ENCODE measurements at places on chromosomes 2 and 18.

DNA sequence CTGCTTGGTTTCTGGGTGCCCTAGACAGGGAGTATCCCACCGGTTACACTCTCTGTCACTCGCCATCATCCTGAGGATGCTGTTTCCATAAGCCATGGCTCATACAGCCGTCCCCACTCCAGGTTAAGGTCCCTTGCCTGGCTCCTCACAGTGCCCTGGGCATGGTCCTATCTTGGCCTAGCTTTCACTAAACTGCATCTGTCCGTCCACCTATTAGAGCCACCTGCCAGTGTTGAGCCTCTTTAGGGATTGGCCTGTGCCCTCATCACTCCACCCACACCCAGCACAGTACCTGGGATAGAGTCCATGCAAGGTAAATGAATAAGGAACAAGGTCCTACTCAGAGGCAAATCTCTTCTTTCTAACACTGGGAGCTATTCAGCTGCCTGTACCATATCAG, 320.1 kb downstream of the GBX2 start:
- no peak for DNase-seq

DNA sequence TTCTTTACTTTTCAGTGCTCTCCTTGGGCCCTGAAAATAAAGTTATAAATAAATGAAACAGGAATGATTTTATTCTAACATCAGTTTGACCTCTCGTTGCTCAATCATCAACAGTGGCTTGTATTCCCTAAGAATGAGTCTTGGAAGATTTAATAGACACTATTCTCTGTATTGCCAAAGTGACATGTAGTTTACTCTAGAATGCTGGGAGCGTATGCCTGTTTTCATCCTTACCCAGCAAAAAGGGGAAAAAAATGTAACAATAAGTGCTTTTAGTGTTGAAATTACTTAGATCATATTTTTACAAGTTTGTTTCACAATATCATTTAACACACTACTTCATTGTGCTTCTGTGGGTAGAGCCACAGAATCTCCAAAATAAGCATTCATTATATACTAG, 240.6 kb upstream of the CWC22 start:
- DNase-seq = no peak

- no peak for DNase-seq
Observed at GRCh38 chr2:208686665-208687064, 280.1 kb downstream of the PTH2R start.

GRCh38 chr2:205730701-205731582, 48.6 kb downstream of the NRP2 start:
- DNase-seq = no peak

DNA sequence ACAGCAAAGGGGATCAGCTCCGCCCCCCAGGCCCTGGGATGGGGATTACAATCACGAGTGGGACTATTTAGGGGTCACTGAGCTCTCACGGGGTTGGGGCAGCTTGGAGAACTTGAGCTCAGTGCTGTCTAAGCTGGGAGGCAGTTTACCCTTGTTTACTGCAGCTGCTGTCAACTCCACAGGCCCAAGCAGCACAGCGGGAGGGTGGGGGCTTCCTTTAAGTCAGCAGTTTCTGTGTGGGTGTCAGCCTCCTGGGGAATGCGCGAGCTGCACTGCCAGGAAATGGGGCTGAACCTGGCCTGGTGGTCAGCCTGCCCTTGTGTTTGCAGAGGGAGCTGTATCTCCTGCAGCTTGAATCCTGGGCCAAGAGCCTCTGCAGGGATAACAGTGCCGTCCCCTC, 29.8 kb downstream of the TOGARAM2 start:
- no peak for DNase-seq

DNA sequence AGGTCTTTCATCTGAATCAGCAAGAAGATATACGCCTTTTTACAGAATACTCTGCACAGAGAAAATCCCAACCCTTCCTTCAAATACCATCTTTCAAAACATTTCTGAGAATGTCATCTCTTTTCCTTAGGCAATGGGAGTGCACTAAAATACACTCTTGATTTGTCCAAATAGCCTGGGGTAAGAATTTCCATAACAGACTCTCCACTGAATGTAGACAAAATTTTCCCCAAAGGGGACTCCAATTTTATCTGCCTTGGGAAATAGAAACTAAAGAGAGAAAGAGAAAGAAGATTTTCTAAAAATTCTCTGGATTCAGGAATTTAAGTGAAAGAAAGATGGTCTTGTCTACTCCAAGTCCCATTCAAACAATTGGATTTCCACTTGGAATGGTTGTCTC, 394.5 kb upstream of the CHAC2 start:
- no peak for DNase-seq

- no peak for DNase-seq
Observed at GRCh38 chr2:240538031-240538780, 19.6 kb downstream of the ANKMY1 start.

GRCh38 chr2:209773377-209773776, 1.7 kb downstream of the UNC80 start:
- DNase-seq = no peak

DNA sequence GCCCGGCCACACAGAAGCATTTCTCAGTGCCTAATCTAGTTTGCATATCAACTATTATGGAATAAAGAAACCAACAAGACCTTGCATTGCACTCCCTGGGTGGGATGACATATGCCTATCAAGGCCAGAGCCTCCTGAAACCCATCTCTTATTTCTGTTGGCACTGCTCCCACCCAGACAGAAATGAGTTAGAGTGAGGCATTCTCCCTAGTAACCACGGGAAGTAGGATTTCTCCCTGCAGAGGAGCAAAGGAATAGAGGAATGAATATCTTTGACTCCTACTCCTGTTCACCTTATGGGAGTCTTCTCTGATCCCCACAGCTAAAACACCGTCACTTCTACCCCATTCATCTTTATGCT, 24.2 kb upstream of the SCYGR1 start:
- no peak for DNase-seq

GRCh38 chr2:12428324-12428723, 288.4 kb upstream of the TRIB2 start:
- DNase-seq = no peak

DNA sequence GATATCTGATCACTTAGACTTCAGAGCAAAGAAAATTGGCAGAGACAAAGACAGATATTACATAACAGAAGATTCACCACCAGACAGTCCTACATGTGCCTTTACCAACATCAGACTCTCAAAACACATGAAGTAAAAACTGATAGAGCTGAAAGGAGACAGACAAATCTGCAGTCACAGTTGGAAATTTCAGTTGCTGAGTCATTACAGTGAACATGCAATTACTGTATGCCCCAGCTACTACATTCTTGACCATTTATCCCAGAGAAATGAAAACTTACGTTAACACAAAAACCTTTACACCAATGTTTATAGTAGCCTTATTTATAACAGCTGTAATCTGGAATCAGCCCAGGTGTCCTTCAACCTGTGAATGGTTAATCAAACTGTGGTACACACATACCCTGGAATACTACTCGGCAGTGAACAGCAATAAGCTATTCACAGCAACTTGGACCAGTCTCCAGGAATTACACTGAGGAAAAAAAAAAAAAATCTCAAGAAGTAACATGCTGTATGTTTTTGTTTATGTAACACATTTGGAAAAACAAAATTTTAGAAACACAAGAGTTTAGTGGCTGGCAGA, 7.5 kb upstream of the SCLY start:
- no peak for DNase-seq

DNA sequence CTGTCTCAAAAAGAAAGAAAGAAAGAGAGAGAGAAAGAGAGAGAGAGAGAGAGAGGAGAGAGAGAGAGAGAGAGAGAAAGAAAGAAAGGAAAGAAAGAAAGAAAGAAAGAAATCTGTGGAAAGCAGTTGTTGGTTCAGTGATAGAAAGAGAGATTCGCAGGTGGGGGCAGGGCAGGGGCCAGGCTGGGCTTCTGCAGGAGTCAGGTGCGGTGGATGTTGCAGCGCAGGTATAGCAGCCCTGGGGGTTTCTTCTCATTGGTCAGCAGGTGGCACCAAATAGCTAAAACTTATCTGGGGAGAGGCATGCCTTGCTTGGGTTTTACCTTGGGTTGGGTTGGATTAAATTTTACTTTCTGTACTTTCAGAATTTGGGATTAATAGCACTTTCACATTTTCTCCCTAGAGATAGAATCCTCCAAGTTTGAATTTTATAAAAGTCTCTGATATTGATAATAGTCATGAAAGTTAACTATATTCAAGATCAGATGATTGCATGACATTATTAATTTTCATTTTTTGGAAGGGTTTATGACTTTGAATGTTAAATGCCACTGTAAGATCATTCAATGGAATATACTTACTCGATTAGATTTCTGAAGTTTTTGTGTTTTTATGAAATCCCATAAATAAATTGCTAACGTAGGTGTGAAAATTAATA, 66.6 kb downstream of the SPTBN1 start:
- peak; percentile 33 for DNase-seq
